A549 treated with RU486 at 1 μM for 4 hours (cell line): ENCODE measurements at places on chromosomes 3 and 15. TPM values are rescaled to one million over a fixed set of nuclear protein-coding genes. Genes with fewer than 3 reads are reported as not detected.

RARB gene
- total RNA-seq: 4.6 to 12.4 TPM (median 9.1 TPM) in 5 replicates

SHC4 gene
- total RNA-seq: 0.74 to 1.3 TPM (median 0.94 TPM) in 5 replicates

TXNRD3 gene
- 6.1 to 8.5 TPM (median 6.6 TPM) in 5 replicates for total RNA-seq

CPB1 gene
- not detected in 5 replicates for total RNA-seq

BCL2A1 gene
- total RNA-seq: 11.8 to 26.2 TPM (median 16.5 TPM) in 5 replicates

PLXNB1 gene
- total RNA-seq: 10.5 to 16.6 TPM (median 13.2 TPM) in 5 replicates

WDR76 gene
- 10.0 to 18.2 TPM (median 13.2 TPM) in 5 replicates for total RNA-seq

TMEM39A gene
- 25.9 to 27.6 TPM (median 26.5 TPM) in 5 replicates for total RNA-seq

PKM gene
- 3,123 to 3,571 TPM (median 3,497 TPM) in 5 replicates for total RNA-seq

SOX14 gene
- total RNA-seq: not detected in 5 replicates

CEP19 gene
- total RNA-seq: 2.1 to 3.4 TPM (median 2.6 TPM) in 5 replicates

TERB2 gene
- not detected in 5 replicates for total RNA-seq

PPP1R14D gene
- 0.28 to 0.38 TPM in 2 of 5 replicates, not detected in the others for total RNA-seq

CYP11A1 gene
- total RNA-seq: not detected in 5 replicates

SEMA3F gene
- 6.6 to 12.1 TPM (median 10.9 TPM) in 5 replicates for total RNA-seq

ALPK3 gene
- 0.02 to 0.12 TPM (median 0.09 TPM) in 5 replicates for total RNA-seq

SLTM gene
- total RNA-seq: 68.6 to 96.0 TPM (median 76.9 TPM) in 5 replicates

COL6A6 gene
- total RNA-seq: not detected in 5 replicates

RPS17 gene
- 3,969 to 4,458 TPM (median 4,149 TPM) in 5 replicates for total RNA-seq

CYP1A1 gene
- 1.3 to 2.6 TPM (median 1.9 TPM) in 5 replicates for total RNA-seq

NANOGP8 gene
- not detected in 5 replicates for total RNA-seq

SLC28A1 gene
- total RNA-seq: 0.07 TPM in 1 of 5 replicates, not detected in the others

MYZAP gene
- total RNA-seq: 0.66 to 1.7 TPM (median 1.5 TPM) in 5 replicates

POPDC2 gene
- 0.11 to 1.3 TPM (median 0.24 TPM) in 5 replicates for total RNA-seq

RTP1 gene
- total RNA-seq: not detected in 5 replicates

SAMD7 gene
- total RNA-seq: not detected in 5 replicates

CASR gene
- total RNA-seq: not detected in 5 replicates

LIPH gene
- 5.4 to 7.4 TPM (median 6.6 TPM) in 5 replicates for total RNA-seq

C3orf49 gene
- not detected in 5 replicates for total RNA-seq

PLCD1 gene
- total RNA-seq: 3.2 to 4.4 TPM (median 3.2 TPM) in 5 replicates

LRRIQ4 gene
- not detected in 5 replicates for total RNA-seq

PTH1R gene
- total RNA-seq: 0.07 to 0.67 TPM (median 0.47 TPM) in 5 replicates
